Activated CD4-positive, alpha-beta T cell treated with anti-CD3 and anti-CD28 coated beads, Interleukin-2, amount 50 U/mL, for 1 hour (primary cell): ENCODE measurements at places on chromosomes 2 and 18.

DNA sequence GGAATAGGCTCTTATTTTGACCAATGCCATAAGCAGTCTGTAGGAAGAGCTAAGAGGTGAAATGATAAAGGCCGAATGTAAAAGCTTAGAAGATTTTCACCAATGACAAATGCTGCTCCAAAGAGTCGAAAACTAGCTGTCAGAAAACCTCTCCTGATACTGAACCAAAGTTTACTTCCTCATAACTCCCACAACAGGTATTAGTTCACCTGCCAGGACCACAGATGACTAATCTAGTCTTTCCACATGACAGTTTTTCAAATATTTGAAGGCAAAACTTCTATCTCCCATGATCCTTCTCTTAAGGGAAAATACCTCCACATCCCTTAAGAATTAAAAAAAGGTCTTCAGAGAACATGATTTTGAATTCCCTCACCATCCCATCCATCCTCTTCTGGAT lies 473.2 kb upstream of the SPHKAP start:
- DNase-seq, result no peak

- DNase-seq, result no peak
Measured at GRCh38 chr2:43402452-43402937, 176.1 kb upstream of the ZFP36L2 start.

- DNase-seq, result peak; percentile 91
Measured at GRCh38 chr2:241443486-241444223, 64.7 kb downstream of the STK25 start.

- DNase-seq, result no peak
Measured at GRCh38 chr18:49098386-49098785, 147.6 kb upstream of the SMAD7 start.

DNA sequence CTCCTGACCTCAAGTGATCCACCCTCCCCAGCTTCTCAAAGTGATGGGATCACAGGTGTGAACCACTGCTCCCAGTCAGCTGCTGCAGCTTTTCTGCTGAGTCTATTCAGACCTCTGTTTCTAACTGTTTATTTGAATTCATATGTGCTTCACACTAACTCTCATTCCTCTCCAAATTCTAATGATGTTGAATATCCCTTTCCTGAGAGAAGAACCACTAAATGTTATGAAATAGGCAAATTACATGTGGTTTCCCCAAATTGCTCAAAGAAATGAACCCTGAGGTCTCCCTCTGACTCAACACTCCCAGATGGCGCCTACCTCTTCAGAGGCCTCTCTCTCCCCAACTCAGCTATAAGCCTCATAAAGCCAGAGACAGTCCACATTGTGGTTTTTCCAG lies 98.6 kb downstream of the IRS1 start:
- no peak for DNase-seq

GRCh38 chr2:241563031-241563507 lies 4.5 kb downstream of the BOK start:
- DNase-seq, result no peak

GRCh38 chr2:202982779-202983491 lies 31.7 kb upstream of the NBEAL1 start:
- no peak for DNase-seq

DNA sequence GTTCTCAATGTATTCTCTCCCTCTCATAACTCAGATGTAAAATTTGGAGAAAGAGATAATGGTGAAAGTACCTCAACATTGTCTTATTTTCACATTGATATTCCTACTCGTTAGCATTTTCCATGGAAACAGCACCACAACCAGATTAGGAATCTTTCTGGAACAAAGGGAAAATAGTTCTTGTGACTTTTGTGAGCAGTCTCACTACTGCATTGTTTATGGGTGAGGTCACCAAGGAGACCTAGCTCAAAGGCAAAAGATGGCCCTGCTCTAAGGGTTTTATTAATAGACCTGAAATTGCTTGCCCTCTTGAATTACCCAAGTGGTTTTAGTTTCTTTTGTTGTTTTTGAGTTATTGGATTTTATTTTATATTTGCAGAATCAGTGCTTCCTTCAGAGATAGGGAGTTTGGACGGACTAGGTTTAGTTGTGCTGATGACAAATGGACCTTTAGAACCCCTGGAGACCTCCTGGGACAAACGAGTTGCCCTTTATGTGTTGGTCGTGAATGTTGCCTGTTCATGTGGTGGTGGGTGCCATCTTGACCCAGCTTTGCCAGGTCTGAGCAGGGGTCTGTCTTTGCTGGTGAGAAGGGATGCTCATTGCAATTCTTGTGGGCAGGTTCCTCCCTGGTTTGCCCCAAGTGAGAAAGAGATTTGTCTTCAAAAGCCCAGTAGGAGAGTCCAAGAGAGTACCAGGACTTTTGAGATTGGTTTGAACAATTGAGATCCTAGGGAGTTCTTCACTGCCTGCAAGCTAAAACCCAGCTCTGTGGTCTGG lies 58.1 kb downstream of the INPP4A start:
- no peak for DNase-seq

DNA sequence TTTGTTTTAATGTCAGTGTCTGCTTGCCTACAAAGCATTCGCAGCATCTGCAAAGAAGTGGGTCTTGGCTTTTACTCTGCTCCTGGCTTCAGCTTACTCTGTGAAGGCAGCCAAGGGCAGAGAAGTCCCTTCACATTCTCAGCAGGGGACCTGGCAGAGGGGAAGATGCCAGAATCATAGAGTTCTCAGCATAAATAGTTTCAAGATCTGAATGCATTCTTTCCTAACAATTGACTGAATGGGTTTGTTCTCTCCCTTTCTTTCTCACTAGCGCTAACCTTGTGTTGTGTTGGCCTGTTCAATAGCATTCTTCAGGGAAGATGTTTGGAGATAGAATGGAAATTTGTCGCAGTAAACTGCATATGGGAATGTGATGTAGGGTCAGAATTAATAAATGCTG lies 106.9 kb downstream of the FARSB start:
- DNase-seq, result no peak

DNA sequence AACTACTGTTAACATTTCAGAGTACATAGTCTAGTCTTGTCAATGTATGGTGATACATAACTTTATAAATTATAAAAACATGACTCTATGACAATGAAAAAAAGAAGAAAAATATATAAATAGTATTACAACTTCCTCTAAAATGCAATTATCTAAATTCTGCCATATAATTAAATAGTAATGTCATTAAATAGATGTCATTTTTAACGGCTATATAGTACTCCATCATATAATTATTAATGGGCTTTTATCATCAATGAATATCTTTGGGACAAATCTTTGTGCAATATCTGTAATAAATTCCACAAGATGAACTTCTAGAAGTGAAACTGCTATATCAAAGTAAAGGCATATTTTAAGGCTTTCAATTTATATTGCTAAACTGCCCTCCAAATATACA lies 24.8 kb downstream of the ATF2 start:
- DNase-seq, result no peak

DNA sequence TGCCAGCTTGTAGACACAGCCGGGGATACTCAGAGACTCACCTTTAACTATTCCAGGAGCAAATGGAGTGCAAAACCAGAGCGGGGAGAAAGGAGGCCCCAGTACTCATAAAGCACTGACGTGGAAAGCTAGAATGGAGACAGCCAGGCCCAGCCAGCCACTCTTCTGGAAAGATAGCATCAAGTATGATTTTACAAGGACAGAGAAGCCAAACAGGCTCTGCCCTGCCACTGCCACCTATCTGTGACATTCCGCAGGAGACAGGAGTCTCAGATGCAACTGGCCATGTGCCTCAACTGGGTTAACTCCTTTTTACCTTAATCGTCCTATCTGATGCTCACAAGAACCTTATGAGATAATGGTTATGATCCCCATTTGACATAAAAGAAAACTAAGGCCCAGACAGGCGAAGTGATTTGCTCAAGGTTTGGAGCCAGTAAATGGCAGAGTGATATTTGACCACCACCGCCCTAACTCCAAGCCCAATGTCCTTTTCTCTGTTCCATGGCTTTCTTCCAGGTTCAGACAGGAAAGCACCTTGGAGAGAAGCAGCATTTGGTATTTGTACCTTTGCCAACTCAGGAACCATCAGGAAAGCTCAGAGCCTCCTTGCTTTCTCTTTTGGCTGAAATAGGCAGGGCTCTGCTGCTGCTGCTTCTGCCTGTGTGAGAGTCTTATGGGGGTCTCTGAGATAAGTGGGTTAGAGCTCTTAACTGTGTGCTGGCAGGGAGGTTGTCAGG lies 15.6 kb downstream of the KIF3C start:
- no peak for DNase-seq

GRCh38 chr2:143345887-143346787 lies 216.9 kb downstream of the ARHGAP15 start:
- no peak for DNase-seq

DNA sequence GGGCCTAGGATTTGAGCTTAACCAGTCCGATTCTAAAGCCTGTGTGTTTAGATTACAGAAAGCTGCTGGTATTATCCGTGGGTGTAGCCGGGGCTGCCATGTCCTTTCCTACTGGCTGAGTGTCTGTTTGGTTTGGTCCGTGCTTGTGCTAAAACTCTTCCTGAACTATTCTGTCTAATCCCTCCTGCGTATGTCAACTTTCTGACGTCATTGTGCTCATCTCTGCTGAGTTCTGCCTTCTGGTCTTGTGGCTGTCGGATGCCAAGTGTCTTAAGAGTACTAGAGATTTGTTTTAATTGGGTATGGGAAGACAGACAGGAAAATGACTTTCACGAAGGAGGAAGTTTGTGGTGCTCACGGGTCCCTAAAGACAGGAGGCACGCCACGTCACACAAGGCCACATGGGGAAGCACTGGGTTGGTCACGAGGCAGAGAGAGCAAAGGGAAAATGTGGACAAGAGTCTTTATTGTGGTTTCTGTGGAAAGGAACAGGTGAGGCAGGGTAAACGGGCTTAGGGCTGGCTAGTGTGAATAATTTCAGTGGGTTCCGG lies 31.8 kb upstream of the NTSR2 start:
- no peak for DNase-seq

GRCh38 chr2:218822622-218823021 lies 9.0 kb downstream of the PRKAG3 start:
- DNase-seq, result no peak

DNA sequence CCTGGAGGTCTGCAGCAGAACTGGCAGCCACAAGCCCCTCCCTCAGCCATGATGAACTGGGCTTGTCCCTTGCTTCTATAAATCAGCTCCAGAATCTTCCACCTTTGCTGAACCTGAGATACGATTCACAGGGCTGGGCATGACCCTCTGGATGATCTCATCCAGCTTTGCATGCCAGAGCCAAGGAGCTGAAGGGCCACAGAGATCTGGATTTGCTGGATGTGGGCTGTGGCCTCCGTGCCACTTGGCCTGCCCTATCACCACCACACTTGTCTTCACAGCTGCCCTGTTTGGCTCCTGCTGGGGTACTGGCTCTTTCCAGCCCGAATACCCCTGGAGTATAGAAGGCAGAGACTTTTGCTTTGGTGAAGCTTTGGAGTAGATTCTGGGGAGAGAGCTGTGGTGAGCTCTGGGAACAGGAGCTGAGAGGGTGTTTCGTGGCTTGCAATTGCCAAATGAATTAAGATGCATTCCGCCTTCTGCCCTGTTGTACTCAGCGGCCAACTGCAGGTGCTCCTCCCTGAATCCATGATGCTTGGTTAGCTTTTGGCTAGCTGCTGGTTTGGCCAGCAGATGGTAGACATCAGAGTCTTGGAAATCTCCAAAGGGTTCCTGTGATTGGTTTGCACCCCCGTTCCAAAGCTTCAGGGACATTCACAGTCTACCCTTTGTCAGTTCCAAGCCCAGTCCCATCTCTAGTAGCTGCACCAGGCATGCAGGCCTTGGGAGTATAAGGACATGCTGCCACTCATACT lies 30.9 kb upstream of the GIGYF2 start:
- no peak for DNase-seq

GRCh38 chr2:72927619-72928550 lies 10.6 kb downstream of the EMX1 start:
- DNase-seq, result no peak

- DNase-seq, result no peak
Measured at GRCh38 chr2:143581134-143581533, 451.9 kb downstream of the ARHGAP15 start.

DNA sequence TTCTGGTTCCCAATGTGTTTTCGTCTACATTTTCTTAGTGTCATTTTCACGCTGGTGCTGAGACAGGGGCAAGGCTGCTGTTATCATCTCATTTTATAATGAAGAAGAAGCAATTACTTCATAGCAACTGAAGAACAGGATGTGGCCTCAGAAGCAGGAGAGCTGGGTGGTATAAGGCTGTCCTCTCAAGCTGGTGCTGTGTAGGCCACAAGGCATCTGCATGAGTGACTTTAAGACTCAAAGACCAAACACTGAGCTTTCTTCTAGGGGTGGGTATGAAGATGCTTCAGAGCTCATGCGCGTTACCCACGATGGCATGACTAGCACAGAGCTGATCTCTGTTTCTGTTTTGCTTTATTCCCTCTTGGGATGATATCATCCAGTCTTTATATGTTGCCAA lies 7.3 kb downstream of the IL36G start:
- no peak for DNase-seq

- DNase-seq, result no peak
Measured at GRCh38 chr2:101806123-101806522, 108.6 kb downstream of the MAP4K4 start.

GRCh38 chr18:48359626-48360025 lies 49.6 kb downstream of the ZBTB7C start:
- no peak for DNase-seq

DNA sequence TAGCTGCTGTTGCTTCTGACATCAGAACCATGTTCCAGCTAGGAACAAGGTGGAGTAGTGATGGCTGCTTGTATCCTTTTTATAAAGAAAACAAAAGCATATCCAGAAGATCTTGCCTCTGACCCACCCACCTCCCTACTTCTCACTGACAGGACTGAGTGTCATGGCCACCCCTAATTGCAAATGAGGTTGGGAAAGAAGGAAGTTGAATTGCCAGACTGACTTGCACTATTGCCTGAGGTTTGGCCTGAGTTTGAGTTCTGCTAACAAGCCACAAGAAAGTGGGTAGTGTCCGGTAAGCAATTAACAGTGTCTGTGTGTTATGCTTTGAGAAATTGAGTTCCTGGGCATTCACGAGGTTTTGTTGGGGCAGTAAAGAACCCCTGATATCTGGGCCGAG lies 22.8 kb downstream of the SGPP2 start:
- DNase-seq, result no peak

DNA sequence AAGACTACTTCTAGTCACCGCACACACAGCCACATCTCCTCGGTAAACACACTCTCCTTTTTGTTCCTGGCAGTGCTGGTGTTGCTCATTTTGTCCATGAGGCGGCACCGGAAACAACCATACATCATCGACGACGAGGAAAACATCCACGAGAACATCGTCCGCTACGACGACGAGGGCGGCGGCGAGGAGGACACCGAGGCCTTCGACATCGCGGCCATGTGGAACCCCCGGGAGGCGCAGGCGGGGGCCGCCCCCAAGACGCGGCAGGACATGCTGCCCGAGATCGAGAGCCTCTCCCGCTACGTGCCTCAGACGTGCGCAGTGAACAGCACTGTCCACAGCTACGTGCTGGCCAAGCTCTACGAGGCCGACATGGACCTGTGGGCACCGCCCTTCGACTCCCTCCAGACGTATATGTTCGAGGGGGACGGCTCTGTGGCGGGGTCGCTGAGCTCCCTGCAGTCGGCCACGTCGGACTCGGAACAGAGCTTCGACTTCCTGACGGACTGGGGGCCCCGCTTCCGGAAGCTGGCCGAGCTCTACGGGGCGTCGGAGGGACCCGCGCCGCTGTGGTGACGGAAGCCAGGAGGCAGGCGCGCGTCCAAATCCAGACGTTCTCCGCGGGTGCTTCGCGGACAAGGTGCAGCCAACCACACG lies 221.0 kb downstream of the CDH20 start:
- DNase-seq, result peak; percentile 6

GRCh38 chr2:57878866-57879210 lies 167.8 kb upstream of the VRK2 start:
- no peak for DNase-seq

- no peak for DNase-seq
Measured at GRCh38 chr2:9215680-9216079, 9.1 kb downstream of the ASAP2 start.
